Activated CD8-positive, alpha-beta memory T cell treated with anti-CD3 and anti-CD28 coated beads, Interleukin-2, amount 50 U/mL, for 48 hours (primary cell): ENCODE measurements at places on chromosomes 3 and 15.
A peak's percentile ranks its signal among the peaks of the same experiment; 100 is the strongest.

DNA sequence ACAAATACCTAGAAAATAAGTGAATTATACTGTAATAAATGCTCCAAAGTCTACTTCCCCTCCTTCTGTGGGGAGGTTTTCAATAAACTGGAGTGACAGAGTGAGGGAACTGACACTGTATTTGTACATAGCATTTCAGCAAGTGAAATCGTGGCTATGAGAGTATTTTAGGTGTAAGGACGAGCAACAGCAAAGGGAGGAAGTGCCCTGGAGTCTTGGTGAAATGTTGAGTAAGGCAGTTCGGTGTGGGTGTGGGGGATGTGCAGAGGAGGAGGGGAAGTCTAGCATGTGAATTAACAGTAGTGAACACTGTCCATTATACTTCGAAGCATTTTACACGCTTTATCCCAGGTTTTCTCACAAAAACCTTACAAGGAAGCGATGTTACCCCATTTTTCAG is 18.1 kb upstream of the P2RY13 start:
- DNase-seq = no peak

GRCh38 chr3:174219738-174220137 is 639.4 kb upstream of the NAALADL2 start:
- DNase-seq = no peak

GRCh38 chr3:123448536-123449101 is at the start of gene ADCY5:
ADCY5 (minus strand) TSS chr3:123449090; CDS start chr3:123448545, 545 bp downstream.
- DNase-seq = peak; percentile 57

GRCh38 chr3:81782585-81782984 is 21.1 kb upstream of the GBE1 start:
- no peak for DNase-seq

GRCh38 chr3:124407260-124407659 is 323.0 kb upstream of the UMPS start:
- DNase-seq = no peak

GRCh38 chr3:47452453-47453215 is 23.1 kb downstream of the SCAP start:
- DNase-seq = no peak

DNA sequence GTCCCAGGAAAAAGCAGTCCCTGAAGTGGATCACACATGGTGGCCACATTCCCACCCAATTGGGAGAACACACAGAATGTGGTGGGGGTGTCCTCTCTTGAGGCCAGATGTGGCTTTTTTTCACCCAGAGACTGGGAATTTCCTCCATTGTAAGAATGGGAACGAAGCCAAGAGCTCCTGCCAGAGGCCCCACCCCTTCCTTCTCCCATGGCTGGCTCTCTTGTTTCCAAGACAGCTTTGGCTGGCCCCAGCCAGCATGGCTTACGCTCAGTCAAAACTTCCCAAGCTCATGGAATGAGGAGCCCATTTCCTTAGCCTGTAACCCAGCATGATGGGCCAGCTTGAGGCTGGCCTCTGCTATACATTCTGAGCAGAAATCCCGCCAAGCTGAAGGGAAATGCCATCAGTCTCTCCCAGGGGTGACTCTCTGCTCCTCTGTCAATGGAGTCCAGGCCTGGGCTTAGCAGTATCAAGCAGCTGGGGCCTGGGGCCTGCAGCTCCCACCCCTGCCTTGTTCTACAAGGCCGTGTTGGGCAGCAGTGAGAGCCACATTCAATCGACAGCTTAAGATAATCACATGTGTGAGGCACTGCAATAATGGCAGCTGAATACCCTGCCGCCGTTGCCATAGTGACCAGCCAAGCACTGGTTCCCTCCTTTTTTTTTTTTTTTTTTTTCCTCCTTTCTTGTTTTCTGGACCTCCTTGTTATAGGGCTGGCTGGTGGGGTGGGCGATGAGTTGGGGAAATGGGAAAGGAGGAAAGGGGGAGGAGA is 142.4 kb downstream of the EPHB1 start:
- no peak for DNase-seq

- no peak for DNase-seq
Observed at GRCh38 chr3:45145681-45146614, at the start of gene CDCP1. CDCP1 (minus strand) TSS chr3:45146378; CDS start chr3:45146287, 91 bp downstream.

- DNase-seq = no peak
Observed at GRCh38 chr15:100899601-100900000, 19.6 kb upstream of the LRRK1 start.

GRCh38 chr15:90609242-90610180 is 79.8 kb downstream of the CRTC3 start:
- no peak for DNase-seq

DNA sequence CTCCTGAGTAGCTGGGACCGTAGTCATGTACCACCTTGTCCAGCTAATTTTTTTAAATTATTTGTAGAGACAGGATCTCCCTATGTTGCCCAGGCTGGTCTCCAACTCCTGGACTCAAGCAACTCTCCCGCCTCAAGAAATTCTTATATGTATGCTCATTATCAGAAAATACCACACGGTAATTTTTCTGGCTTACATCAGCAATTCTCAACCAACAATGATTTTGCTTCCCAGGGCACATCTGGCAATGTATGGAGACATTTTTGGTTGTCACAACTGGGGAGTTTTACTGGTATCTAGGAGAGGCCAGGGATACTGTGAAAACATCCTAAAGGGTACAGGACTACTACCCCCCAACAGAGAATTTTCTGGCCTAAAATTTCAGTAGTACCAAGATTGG is 10.8 kb downstream of the SRP14 start:
- DNase-seq = no peak

- no peak for DNase-seq
Observed at GRCh38 chr3:133119176-133119575, 81.0 kb downstream of the TMEM108 start.

DNA sequence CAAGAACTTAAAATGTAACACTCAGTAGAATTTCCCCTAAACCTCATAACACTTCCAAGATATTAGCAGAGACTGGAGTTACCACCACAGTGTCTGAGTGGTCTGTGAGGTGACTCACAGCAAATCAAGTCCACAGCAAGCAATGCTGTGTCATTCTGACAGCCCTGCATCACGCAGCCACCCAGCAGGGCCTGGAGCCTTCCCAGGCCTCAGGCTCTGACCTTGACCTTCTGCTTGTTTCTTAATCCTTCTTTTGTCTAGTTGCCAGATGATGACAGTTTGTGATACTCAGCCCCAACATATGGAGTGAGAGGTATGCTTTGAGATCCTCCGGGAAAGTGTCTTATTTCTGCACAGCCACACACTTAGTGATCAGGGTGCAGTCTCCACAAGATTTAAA is 82.5 kb downstream of the TOP2B start:
- DNase-seq = no peak
